ENCODE measurements at places on chromosomes 7 and 10.

DNA sequence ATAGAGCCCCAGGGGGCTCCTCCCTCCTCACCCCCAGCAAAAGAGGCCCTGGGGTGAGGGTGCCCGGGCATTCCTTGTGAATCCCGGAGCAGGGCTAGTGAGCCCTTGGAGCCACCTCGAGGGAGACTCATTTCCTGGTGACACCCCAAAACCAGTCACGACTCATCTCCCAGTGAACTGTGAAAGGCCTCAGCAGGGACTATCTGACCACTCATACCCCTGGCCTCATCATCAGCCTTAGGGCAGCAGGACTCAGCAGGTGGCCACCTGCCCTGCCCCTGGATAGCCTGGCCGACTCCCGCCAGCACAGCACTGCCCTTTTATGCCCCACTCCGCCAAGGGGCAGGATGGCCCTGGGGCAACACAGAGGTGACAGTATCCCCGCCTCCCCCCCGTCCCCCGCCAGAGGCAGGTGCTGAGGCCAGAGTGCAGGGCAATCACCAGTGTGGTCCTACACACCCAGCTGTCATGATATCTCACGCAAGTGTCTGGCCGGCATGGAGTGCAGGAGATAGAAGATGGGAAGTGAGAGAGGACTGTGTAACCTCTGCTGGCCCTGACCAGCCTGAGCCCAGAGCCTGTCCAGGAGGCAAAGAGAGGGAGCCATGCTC lies 3.2 kb downstream of the SNCG start:
- DNase-seq = no peak

DNA sequence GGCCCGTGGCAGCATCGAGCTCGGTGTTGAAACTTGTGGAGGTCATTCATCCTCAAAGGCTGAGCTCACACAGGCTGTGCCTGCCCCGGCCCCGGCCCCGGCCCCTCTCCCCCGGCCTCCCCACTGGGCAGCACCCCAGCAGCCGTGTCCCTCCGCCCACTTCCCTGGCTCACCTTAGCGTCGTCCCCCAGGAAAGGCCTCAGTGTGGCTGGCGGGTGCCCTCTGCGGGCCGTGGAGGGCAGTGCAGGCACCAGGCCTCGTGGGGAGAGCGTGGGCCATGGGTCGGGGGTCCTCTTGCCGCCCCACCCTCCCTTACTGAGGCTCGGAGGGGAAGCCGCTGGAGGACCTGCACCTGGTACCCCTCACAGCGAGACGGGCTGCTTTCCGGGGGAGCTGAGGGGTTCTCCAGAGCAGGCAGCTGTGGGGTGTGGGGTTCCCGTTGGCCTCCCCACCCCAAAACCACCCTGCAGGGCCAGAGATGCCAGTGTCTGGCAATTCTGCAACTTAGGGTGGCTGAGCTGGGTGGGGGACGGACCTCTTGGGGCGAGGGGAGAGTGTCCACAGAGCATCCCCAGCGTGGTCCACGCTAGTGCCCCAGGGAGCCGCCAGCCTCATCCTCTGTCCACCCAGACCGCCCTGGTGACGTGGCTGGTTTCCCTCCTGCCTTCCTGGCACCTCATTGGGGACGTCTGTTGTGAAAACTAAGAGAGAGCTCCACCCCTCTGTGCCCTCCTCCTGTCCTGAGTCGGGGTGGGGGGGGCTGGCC lies 44.2 kb upstream of the DPYSL4 start:
- DNase-seq = no peak

- DNase-seq = no peak
Observed at GRCh38 chr7:44323381-44324203, 1.8 kb downstream of the CAMK2B start.

DNA sequence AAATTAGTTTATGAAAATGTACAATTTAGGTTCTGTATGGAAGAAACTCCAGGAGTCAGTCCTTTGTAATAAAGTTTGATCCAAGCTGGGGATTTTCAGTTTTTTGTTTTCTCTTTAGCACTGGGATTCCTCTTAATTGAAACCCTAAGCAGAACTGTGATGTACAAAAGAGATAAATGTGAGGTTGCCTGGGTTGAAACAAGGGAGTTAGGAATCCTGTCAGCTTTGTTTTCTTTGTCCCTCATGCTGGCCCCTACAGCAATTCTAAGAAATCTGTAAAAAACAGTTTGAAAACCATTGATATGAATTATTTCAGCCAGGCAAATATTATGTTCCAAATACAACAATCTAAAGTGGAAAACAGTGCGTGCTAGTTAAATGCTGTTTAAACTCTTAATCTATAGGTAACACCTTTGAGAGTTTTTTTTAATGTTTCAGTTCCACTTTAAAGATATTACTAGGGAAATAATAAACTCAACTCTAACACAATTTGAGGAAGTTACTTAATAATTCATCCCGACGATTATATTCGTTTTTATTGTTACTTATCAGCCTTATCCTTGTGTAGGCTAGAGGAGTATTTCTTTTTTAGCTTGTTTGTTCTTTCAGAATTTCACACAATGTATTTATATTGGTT lies 65.3 kb downstream of the SGCE start:
- DNase-seq = no peak

DNA sequence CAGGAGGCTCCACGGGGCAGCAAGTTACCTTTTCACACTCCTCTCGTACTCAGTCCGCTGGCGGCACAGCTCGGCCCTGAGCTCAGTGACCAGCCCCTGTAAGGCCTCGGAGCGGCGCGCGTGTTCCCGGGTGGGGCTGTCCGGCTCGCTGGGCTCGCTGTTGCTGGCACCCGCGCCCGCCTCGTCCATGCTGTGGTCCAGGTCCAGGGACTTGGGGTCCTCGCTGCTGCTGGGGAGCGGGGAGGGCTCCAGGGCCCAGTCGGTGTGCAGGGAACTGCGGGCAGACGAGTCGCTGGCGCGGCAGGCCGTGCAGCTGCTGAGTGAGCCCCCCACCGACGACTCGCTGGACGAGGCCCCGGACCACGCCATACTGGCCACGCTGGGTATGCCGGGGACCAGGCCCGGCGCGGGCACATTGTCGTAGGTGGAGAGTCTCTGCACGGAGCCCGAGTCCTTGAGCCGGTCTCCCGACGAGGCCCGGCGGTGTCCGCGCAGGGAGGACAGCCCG lies 143.8 kb downstream of the MAPK8 start:
- DNase-seq = no peak

DNA sequence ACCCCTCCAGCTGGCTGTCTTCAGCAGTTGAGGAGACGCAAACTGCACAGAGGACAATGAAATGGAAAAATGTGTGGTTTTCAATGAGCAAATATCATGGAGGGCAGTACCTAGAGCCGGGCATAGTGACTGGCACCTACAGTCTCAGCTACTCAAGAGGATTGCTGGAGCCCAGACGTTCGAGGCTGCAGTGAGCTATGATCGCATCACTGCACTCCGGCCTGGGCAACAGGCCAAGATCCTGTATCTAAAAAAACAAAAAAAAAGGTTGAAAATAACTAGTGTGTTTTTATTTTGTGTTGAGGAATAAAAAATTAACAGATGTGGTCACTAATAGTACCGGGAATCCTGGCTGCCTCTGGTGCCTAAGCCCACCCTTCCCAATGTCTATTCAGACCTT lies 345.5 kb downstream of the GALNT17 start:
- no peak for DNase-seq

DNA sequence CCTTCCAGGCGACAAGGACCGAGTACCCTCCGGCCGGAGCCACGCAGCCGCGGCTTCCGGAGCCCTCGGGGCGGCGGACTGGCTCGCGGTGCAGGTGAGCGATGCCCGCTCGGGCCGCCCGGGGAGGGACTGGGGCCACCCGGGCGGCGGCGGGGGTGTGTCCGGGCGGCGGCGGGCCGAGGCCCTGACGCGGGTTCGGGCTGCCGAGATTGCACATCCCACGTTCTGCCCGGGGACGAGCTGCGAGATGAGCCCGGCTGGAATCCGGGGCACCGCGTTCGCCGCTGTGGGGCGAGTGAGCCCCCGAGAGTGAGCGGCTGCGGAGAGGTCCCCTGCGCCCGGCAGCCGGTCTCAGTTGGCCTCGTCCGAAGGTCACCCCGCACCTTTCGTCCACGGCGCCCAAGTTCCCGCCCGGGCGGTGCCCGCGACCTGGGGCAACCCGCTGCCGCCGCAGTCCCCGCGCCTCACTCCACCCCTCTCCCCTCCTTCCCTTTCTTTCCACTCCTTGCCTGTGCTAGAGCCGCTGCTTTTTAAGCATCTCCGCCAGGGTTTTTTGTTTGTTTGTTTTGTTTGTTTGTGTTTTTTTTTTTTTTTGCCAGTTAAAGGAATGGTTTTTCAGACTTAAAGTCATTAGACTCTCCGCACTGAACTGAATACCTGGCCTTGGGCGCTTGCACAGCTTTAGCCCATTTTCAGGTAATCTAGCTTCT lies 515 bp downstream of the RALA start:
- no peak for DNase-seq

- DNase-seq = no peak
Observed at GRCh38 chr10:18918532-18918931, 130.1 kb upstream of the MALRD1 start.

- DNase-seq = no peak
Observed at GRCh38 chr7:16063716-16064675, 357.3 kb downstream of the CRPPA start.

DNA sequence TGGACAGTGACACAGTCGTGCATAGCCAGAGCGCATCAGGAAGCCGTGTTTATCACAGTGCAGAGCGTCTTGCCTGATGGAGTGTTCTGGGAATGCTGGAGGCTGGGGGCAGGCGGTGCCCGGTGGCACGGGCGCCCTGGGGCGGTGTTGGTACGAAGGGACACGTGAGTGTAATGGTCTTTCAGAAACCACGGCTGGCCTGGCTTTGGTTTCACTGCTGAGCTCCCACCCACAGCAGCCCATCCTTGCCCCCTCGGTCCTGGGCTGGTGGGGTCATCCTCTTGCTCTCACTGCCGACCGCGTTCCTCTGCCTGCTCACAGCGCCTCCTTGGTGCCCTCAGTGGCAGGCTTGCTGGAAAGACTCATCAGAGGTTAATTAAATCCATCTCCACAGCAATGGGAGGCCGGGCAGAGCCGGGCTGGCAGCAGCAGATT lies 50.6 kb downstream of the NKX6-2 start:
- no peak for DNase-seq

DNA sequence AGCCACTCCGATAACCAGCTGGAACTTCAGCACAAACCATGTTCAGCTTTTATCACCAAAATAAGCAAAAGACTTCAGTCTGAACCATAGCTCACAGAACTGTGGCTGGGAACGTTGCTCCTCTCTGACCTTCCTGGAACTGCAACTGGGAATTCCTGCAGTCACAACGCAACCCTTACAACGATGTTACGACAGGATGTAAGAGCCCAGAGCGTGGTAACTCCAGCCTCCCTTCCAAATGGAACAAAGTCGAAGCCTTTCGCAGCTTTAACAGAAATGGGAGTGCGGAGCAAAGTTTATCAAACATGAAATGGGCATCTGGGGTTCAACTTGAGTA lies 162.6 kb downstream of the ADAM12 start:
- DNase-seq = no peak

GRCh38 chr10:33459602-33460001 lies 125.1 kb upstream of the NRP1 start:
- no peak for DNase-seq
